ENCODE measurements at places on chromosomes 7 and 10.

DNA sequence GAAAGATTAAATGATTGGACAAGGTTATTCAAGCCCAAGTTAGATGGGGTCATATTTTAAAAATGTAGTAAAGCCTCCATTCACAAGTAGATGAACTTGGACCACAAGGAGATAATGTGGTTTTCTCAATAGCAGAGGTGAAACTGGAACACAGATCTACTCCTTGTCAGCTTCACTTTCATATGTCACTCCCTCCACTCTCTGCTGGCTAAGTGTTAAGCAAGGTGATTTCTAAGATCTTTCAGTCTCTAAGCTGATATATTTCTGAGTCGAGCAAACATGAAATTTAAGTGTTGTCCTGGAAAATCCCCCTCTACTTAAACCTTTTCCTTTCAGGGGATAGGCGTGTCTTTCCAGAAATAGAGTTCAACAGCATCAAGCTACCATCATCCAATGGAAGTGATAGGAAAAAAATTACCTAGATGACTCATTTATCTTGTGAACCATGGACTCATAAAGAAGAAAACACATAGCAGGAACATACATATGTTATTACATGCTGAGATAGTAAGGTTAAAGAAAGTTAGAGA, 275.0 kb downstream of the PTEN start:
- no peak for DNase-seq

- no peak for DNase-seq
Measured at GRCh38 chr10:35895331-35895730, 253.2 kb upstream of the FZD8 start.

GRCh38 chr10:33939892-33940291, 605.4 kb upstream of the NRP1 start:
- DNase-seq, result no peak

DNA sequence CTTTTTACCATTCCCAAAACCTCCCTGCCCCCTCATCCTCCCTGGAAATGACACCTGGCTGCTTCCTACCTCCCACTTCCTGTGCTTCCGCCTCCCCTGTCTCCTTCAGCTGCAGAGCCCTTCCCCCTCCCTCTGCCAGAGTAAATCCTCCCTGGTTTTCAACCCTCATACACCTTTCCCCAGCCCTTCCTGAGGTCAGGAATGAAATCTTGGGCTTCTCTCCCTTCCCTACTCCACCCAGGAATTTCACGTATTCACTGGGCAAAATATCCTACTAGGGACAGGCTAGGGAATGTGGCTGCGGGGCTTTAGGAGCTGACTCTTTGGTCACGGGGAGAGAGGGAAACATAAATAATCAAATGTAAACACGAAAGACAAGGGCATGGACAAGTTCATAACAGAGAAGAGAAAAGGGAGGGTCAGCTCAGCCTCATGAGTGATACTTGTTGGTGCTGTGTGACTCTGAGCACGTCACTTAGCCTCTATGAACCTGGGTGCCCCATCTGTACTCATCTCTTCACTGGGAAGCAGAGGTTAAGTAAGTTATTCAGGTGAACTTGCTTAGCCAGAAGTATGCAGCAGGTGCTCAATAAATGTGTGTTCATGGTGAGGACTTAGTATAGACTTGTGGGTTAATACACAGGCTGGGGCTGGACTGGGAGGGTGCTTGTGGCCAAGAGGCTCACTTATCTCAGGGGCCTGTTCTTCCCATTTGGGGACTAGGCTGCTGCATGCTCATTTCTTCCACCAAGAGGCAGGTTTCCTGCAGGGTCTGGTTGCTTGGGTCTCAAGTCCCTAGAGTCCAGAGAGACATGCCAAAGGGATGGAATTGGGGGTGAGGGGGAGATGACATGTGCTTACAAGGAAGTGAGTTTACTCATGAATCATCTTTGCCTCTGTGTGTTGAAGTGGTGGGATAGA, 10.0 kb upstream of the DUSP5 start:
- DNase-seq, result no peak

DNA sequence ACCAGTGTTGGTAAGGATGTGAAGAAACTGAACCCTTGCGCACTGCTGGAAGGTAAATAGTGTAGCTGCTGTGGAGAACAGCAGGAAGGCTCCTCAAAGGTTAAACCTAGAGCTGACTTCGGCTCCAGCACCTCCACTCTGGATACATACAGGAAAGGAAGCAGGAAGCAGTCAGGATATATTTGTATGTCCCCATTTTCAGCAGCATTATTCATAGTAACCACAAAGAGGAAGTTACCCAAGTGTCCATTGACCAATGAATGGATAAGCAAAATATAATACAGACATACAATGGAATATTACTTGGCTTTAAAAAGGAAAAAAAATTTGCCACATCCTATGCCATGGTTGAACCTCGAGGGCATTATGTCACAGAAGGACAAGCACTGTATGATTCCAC, 15.0 kb downstream of the RET start:
- DNase-seq, result no peak

DNA sequence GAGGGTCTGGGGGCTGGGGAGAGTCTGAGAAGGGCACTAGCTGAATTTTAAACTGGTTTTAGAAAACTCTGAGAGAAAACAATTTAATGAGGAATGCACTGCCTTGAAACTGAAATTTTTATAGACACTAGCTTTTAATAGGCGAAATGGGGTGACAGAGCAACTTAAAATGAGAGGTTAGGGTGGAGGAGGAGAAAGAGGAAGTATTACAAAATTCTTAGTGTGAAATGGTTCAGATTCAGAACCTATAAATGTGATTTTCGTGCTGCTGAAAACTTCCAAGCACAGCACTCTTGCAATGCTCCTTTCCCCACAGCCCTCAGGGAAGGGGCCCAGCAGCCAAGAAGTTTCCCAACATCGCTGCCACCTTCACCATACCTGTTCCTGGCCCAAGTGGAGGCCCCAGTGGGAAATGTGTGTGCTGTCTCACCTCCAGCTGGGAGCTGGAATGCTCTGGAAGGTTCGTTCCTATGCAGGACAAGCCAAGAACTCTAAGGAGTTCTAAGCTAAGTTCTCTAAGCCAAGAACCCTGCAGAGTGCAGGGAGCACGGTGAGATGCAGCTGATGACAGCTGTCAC, 60.0 kb downstream of the ATXN7L1 start:
- DNase-seq, result no peak

DNA sequence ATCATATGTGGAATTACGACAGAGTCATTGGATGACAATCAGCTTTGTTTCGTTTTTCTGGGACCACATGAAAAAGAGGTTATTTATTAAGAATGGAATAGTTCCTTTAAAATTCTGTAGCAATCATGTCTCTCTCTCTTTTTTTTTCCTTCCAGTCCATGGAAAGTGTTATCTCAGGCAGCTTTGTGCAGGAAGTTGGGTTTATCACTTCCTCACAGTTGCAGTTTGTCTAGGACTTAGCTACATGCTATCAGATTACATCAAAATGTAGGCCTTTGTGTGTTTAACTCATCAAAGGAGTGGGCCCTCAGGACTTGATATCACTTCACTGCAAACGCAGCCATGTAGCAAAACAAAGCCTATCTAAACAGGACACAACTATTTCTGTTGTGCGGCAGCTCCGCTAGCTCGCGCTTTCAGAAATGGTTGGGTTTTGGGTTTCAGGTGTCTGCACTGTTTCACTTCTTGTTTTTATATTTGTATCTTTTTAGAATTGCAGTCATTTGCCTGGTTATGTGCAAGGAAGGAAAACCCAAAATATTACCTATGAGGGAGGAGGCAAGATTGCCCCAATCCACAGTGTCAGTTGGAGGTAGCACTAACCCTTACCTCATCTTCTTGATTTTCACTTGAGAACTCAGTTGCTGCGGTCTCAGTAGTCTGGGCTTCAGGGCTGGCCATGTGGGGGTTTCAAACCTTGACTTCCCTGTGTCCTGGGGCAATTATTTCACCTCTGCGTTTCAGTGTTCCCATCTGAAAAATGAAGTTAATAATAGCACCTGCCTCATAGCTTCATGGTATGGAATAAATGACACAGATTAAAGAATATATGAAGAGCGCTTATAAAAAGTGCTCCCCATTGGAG, 66.7 kb downstream of the HHEX start:
- DNase-seq, result peak; percentile 87

DNA sequence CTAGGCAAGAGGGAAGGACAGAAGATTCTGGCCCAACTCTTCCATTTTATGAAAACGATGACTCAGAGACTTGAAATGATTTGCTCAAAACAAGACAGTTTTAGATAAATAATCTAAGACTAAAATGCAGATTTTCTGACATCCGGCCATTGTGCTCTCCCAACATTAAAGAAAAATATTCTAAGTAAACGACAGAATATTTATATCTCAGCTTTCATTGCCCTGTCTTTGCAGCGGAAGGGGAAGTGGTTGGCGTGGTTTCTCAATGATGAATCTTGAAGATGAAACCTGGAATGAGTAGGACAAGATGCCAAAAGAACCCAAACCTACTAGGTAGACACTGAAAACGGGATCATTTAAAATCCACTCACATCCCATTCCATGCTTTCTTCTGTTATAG, 28.9 kb upstream of the NPY start:
- no peak for DNase-seq

Measured in naive B cell (primary cell).